Keratinocyte (primary cell): ENCODE measurements at places on chromosomes 2 and 18.

GRCh38 chr2:124180635-124181034 is 155.5 kb downstream of the CNTNAP5 start:
- no peak for DNase-seq

GRCh38 chr18:55500316-55501086 is 87.5 kb downstream of the TCF4 start:
- DNase-seq, result peak; percentile 7

GRCh38 chr18:49076654-49077166 is 125.9 kb upstream of the SMAD7 start:
- DNase-seq, result no peak

- no peak for DNase-seq
Observed at GRCh38 chr2:127063701-127064590, 43.0 kb downstream of the BIN1 start.

DNA sequence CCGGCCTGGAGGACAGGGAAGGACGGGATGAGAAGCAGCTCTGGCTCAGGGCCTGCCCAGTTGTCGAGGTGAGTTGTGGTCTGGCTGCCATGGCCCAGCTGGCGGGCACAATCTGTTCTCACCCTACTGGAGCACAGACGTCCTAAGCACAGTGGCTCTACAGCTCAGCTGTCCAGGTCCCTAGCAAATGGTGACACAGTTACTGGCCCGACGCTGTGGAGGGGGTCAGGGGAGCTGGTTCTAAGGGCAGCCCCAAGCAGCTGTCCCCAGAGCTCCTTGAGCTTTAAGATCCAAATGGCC is 32.9 kb downstream of the KCNK3 start:
- no peak for DNase-seq

DNA sequence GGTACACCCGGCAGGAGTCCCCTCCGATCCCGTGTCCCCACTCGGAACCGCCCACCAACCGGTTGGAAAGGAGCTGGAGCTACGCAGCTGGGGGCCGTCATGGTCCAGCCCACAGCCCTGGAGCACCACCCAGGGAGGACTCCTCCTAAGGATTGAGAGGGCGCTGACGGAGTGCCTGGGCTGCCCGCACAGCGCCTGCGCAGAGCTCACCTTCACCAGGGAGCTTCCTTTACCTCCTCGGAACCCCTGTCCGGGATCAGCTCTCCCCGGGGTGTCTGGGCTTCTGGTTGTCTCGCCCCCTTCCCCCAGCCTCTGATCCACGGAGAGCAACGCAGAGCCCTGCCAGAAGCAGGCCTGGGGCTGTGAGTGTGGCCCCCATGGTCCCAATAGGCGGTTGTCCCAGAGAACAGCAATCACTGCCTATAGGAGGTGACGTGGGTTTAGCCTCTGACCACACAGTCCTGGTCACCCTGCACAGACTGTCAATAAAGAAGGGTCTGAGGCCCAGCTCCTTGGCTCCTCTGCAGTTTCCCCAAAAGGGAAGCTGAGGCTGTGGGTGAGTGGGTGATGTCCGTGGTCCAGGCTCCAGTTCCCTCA is 14.6 kb downstream of the ALPG start:
- DNase-seq, result no peak

GRCh38 chr2:208285853-208286252 is 19.8 kb downstream of the PIKFYVE start:
- DNase-seq, result no peak

- DNase-seq, result no peak
Observed at GRCh38 chr2:42361728-42362283, 789 bp upstream of the COX7A2L start.

GRCh38 chr2:70450641-70451250 is 102.9 kb downstream of the TGFA start:
- no peak for DNase-seq

DNA sequence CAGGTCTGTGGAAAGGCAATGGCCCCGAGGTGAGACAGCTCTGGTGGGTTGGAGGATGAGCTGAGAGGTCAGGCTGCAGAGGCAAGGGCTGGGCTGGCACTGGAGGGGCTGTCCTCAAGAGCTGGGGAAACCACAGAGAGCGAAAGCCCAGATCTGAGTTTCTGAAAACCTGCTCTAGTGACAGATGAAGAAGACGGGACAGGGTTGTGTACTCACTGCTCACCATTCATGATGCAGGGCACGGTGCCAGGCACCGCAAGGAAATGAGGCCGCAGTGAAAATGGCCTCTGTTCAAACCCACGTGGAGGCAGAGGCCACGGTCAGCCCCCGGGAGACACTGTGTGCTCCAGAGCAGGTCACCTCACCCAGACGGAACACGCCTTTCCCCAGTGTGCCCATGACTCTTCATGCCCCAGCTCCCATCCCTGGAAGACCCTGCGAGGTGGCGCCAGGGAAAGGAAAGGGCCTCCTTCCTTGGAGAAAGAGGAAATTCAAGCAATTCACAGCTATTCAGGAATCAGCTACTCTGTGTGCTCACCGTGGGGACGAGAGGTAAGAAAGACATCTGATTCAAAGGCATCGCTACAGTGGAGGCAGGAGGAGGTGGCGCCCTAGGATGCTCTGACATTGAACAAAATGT is 24.3 kb upstream of the ID2 start:
- no peak for DNase-seq

- no peak for DNase-seq
Observed at GRCh38 chr2:241103176-241103595, 1.1 kb upstream of the MTERF4 start.
